AG09309 (cell line): ENCODE measurements at places on chromosomes 1 and 21.

DNA sequence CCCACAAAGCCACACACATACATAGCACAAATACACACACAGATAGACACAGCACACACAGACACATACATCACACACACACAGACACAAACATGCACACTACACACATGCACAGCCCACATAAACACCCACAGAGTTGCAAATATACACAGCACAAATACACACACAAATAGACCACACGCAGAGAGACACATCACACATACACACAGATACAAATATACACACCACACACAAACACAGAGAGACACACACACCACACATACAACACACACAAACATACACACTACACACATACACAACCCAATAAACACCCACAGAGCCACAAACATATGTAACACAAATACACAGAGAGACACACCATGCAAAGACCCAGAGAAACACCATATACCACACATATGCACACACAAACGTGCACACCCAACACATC is 154.9 kb downstream of the GLUL start:
- DNase-seq: no peak

GRCh38 chr1:224639426-224639975 is 23.4 kb downstream of the CNIH3 start:
- no peak for DNase-seq

GRCh38 chr1:213055767-213056166 is 4.7 kb downstream of the RPS6KC1 start:
- DNase-seq: no peak

GRCh38 chr21:45319461-45320211 is 31.9 kb upstream of the POFUT2 start:
- no peak for DNase-seq

GRCh38 chr1:116379674-116380498 is 6.8 kb downstream of the ATP1A1 start:
- DNase-seq: no peak

GRCh38 chr1:54745274-54745673 is 19.0 kb downstream of the PARS2 start:
- no peak for DNase-seq

DNA sequence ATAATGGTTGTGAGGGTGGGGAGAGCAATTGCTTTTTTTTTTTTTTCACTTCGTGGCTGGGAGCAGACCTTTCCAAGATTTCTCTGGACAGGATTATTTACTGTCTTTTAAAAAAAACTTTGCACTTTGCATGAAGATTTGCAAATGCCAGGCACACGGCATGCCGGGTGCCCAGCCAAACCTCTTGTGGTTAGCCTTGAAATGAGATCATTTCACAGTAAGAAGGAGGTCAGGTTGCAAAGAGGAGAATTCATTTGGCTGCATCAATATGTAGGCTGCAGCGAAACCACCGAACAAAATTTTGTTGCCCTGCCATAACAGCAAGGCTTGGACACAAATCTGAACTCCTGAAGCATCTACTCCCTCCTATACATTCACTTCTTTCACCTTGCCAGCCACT is 36.5 kb upstream of the KCND3 start:
- DNase-seq: no peak
